Suppressor macrophage (primary cell): ENCODE measurements at places on chromosomes 4 and X.

DNA sequence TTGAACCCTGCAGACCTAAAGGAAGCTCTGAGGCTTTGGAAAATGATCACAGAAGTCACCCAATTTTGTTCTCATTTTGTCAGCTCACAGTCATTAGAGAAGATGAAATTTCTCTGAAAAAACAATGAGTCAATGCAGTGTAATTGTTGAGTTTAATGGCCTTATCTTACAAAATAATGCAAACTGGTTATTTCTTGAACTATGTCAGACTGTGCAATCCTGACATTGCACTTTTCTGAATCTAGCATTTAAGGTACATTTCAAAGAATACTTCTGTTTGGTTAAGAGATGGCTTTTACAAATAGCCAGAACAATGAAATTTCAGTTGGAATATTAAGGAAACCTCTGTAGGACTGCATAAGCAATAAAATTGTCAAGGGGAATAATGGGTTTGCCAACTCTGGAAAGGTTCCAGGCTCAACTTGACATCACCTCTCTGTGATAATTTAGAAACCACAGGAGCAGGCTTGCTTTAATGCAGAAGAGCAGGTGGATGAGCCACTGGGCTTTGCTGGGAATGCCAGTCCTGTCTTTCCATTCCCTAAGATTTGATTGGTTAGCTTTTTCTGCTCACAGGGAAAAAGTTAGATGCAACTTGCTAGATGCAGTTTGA lies 222.8 kb downstream of the FRMPD4 start:
- no peak for DNase-seq

- peak; percentile 1 for DNase-seq
Observed at GRCh38 chr4:163495900-163496299, 1.4 kb downstream of the TMA16 start.

- no peak for DNase-seq
Observed at GRCh38 chr4:141810038-141810711, 173.8 kb downstream of the IL15 start.

DNA sequence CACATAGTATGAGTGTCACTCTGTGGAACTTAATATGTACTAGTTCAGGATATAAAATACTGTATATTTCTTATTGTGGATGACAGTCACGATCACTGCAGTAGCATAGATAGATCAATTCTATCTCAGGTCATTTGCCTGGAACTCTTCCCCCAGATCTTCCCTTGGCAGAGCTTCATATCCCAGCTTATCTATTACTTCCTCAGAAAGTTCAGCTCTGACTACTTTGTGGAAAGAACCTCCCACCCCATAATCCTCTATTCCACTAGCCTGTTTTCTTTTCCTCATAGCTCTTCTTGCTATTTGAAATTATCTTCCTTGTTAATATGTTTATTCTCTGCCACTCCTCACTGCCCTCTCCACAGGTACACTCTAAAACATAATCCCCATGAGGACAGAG lies 10.9 kb downstream of the FAM241A start:
- no peak for DNase-seq

GRCh38 chr4:132297346-132297745 lies 851.7 kb upstream of the PCDH10 start:
- no peak for DNase-seq

GRCh38 chr4:36303426-36304137 lies 22.2 kb downstream of the DTHD1 start:
- DNase-seq: peak; percentile 64

DNA sequence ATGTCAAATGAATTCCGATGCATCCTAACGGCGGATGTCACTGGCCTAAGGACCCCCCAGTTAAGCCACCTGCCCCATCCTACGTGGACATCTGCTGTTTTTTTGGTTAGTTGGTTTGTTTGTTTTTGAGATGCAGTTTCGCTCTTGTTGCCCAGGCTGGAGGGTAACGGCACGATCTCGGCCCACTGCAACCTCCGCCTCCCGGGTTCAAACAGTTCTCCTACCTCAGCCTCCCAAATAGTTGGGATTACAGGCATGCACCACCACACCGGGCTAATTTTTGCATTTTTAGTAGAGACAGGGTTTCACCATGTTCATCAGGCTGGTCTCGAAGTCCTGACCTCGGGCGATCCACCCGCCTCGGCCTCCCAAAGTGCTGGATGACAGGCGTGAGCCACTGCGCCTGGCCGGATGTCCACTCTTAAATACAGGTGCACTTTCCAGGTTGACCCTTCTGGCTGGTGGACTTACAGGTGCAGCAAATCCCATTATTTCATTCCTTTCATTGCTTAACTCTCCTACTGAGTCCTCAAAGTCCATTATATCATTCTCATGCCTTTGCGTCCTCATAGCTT lies 206.2 kb downstream of the CRLF2 start:
- no peak for DNase-seq

GRCh38 chr4:112642526-112642925 lies 5.6 kb downstream of the LARP7 start:
- no peak for DNase-seq

- DNase-seq: peak; percentile 83
Observed at GRCh38 chr4:73662709-73663546, 42.7 kb upstream of the RASSF6 start.

- DNase-seq: no peak
Observed at GRCh38 chrX:12060489-12061260, 77.6 kb upstream of the FRMPD4 start.

GRCh38 chrX:135543924-135544323 lies 23.5 kb downstream of the INTS6L start:
- DNase-seq: peak; percentile 1

DNA sequence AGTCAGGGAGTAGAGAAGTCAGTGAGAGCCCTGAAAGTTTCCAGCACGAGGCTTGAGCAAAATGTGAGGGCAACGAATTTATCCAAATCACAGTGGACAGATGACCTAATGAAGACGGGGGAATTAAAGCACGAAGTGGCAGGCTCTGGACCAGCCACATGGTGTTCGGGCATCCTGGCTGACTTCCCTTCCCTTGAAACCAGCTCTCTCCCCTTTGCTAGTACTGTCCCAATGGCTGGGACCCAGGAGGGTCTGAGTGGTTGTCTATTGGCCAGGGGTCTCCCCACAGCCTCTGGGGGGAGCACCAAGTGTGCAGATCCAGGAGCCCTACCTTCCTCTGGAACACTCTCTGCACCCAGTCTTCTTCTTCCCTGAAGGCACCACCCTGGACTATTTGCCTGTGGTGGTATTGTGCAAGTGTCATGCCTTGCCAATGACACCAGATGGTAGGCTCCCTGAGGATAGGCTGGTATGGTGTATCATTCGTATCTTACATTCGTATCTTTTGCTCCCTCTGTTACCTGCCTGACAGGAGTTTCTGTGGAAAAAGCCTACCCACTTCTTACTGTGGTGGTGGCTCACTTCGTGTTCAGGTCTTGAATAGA lies 2.1 kb downstream of the APLN start:
- DNase-seq: no peak

DNA sequence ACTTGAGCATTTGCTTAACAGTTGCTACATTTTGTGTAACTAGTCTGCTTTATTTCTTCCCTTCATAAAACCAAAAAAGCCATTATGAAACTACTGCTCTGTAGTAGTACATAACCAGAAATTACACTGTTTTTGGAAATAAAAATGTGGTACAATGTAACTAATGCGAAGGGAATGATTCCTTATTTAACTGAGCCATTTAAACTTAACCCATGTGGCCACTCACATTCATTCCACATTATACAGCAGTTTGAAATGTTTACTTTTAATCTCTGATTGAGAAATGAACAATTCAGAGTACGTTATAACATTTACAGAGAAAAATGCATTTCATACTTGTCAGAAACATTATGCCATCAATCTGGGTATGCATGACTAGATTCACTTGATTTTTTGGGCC lies 94.2 kb downstream of the NYX start:
- DNase-seq: no peak
